Ovary (tissue), 10 donors: ENCODE measurements at places on chromosomes 4 and X. TPM values are rescaled to one million over a fixed set of nuclear protein-coding genes. Genes with fewer than 3 reads are reported as not detected.

The NEIL3 gene
- not detected for total RNA-seq

The GUCY1A1 gene
- 3.0 TPM for total RNA-seq

The ING2 gene
- total RNA-seq: 19.3 TPM

The LRP2BP gene
- 3.0 TPM for total RNA-seq

The BEX4 gene
- 63.9 TPM for total RNA-seq

The HTRA3 gene
- total RNA-seq: 96.8 TPM

The SLIT2 gene
- total RNA-seq: 17.7 TPM

The GCNA gene
- total RNA-seq: 1.4 TPM

The RNF212 gene
- 14.1 TPM for total RNA-seq

The LUZP4 gene
- total RNA-seq: not detected

The KLHL13 gene
- total RNA-seq: 6.1 TPM

The HOPX gene
- 7.6 TPM for total RNA-seq

The CDX4 gene
- not detected for total RNA-seq

The XK gene
- 0.68 TPM for total RNA-seq

The CT55 gene
- total RNA-seq: not detected

The MTMR8 gene
- total RNA-seq: 3.1 TPM

The LONRF3 gene
- 2.5 TPM for total RNA-seq

The HPSE gene
- 4.3 TPM for total RNA-seq

The OPHN1 gene
- 6.0 TPM for total RNA-seq

The GPRIN3 gene
- total RNA-seq: 3.7 TPM

The NXF3 gene
- total RNA-seq: 0.58 TPM

The ADH7 gene
- not detected for total RNA-seq

The TRIM61 gene
- total RNA-seq: 3.4 TPM

The KLHL4 gene
- 3.9 TPM for total RNA-seq

The UCHL1 gene
- 140 TPM for total RNA-seq

The NEUROG2 gene
- not detected for total RNA-seq

The VCX gene
- not detected for total RNA-seq

The CSN1S1 gene
- not detected for total RNA-seq

The TACR3 gene
- total RNA-seq: not detected

The NPY2R gene
- 0.08 TPM for total RNA-seq

The PRDM8 gene
- 6.5 TPM for total RNA-seq

The ZMAT1 gene
- 10.3 TPM for total RNA-seq
